ENCODE measurements at places on chromosomes 4 and X.

- DNase-seq = peak; percentile 49
These were observed 58.3 kb downstream of the MID1IP1 start for GRCh38 chrX:38859602-38860001.

DNA sequence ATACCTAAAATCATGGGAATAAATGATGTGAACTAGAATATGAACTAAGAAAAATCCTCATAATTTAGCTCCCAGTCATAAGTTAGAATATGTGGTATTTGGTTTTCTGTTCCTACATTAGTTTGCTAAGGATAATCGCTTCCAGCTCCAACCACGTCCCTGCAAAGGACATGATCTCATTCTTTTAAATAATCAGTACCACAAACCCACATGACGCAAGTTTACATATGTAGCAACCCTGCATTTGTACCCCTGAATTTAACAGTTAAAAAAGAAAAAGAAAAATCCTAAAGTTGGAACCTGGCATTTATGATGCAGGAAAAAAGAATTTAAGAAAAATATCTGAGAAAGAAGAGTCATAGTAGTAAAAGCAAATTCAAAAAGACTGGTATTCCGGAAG lies 13.3 kb downstream of the UBA6 start:
- peak; percentile 70 for DNase-seq

DNA sequence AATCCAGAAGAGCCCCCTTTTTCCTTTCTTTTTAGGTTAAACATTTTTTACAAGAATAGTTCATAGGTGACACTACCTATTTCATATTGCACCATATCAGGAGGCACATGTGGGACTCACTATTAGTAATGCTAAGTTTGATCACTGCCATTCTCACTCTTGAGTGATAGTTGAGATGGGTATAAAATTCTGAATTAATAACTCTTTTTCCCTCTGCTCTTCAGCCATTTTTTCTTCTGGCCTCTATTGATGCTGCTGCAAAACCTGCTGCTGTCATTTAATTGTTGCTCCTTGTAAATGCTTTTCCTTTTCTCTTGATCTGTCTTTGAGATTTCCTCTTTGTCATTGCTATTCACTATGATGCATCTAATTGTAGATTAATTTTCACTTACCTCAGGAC lies 482.0 kb downstream of the MID1IP1 start:
- no peak for DNase-seq

DNA sequence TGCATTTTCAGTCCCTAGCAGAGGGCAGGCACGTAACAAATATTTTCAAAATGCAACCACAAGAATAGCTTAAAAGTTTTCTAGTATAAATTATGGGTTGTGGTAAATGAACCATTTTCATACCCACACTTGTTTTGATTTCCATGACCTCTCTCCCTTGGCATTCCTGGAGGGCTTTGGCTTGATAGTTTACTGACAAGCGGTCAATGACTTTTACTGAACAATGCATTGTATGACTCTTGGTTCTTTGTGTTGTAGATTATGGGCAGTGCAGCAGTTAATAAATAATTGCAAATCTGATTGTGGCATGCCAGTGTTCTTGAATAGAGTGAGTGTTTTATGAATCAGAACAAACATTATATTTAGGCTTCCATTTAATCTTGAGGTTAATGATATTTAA lies 285.2 kb upstream of the ARX start:
- no peak for DNase-seq

DNA sequence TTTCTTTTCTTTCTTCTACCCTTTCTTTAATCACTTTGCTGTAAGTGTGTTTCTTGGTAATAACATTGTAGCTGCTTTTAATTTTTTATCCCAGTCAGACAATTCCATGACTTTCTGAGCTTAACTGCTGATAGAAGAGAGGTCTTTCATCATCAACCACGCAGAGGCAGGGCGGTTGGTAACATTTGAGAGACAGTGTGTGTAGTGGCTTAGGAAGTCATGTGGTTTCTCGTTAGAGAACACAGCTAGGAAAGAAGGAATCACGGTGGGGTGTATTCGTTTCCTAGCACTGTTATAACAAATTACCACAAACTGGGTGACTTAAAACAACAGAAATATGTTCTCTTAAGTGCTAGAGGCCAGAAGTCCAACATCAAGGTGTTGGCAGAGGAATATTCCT lies 11.5 kb downstream of the PRPS2 start:
- no peak for DNase-seq

DNA sequence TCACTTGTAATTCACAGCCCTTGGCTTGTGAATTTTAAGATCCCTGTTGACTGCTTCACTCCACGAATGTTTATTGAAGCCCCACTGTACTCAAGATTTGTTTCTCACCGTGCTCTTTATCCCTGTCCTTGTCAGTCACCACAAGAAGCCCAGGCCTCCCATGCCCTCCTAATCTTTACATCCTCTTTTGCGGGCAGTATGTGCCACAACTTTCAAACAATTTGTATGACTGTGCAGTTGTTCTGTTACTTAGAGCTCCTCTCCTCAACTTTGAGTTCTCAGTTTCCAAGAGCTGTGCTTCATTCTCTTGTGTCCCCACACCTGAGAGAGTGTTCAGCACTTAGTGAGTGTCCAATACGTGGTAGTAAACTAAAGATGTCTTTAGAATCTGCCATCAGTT lies 467.7 kb downstream of the NKX6-1 start:
- no peak for DNase-seq

DNA sequence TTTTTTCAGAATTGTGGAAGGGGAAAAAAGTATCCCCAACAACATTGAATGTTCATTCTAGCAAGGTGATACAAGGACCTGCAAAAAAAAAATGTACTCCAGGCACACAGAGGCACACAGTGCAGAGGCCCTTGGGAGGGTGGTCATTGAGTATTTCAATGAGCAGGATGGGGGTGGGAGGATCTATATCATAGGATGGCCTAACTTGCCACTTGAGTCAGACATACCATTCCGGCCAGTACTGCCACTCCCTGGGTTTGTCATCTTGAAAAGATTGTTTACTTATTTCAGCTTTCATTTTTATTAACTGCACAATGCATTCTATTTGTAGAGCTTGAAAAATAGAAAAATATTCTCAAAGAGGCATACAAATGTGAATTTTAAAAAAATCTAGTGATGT lies 18.7 kb downstream of the ZNF595 start:
- DNase-seq = no peak

DNA sequence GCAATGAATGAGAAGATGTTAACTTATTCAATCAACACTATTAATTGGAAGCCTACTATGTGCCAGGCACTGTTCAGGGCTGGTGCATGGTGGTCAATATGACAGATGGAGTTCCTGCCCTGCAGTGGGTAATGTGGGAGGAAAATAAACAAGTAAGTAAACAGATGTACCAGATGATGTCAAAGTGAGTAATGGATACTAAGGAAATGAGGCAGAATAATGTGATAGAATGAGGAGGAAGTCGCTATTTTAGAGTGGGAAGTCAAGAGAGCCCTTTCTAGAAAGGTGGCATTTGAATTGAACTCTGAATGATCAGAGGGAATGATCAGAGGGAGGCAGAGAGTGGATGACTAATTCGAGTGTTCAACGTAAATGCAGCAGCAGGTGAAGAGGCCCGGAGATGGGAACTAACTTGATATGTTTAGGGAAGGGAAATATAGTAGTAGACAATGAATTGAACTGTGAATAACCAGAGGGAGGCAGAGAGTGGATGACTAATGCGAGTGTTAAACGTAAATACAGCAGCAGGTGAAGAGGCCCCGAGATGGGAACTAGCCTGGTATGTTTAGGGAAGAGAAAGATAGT lies 48.3 kb downstream of the HMGB3 start:
- DNase-seq = no peak
